ENCODE measurements at places on chromosomes 6 and 20.

- DNase-seq = no peak
Measured at GRCh38 chr20:61797200-61797599, 268.5 kb downstream of the TAF4 start.

- DNase-seq = no peak
Measured at GRCh38 chr20:4052139-4052480, 36.8 kb upstream of the RNF24 start.

GRCh38 chr6:159212028-159212427 lies 42.8 kb downstream of the FNDC1 start:
- no peak for DNase-seq

GRCh38 chr20:53940907-53941545 lies 129.4 kb downstream of the BCAS1 start:
- no peak for DNase-seq

- DNase-seq = no peak
Measured at GRCh38 chr20:12977328-12978125, 31.2 kb upstream of the SPTLC3 start.

DNA sequence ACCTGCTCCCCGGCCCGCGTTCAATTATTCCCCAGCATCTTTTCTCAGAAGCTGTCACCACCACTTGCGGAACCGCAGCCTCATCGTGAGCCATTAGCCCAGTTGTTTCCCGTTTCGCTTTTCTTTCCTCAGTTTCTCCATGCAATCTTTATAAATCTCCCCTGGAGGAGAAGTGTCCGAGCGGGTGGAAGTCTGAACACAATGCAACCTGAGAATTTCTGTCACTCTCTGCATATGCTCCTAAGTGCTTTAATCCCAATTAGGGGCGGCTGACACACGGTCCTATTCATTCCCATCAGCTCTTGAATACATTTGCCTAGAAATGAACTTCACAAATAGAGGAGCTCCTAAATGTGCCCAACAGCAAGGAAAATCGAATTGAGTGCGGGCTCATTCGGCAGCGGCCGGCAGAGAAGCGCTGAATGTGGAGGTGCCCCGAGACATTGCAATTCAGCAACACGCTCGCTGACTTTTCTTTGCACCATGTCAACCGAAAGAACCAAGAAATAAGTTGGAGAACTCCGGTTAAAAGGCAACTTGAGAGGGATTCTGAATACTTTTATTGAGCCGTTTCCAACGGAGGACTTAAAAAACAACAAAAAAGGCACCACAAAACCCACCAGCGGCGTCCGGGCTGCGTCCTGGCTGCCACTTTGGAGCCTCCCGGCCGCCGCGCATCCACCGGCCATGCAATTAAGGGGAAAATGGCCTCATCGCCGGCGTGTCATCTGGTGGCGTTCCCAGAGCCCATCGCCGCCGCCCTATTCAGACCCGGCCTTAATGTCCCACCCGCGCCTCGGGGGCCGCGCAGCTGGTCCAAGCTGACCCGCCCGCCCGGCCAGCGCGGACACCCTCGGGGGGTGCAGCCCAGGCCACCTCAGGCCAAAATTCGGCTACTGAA lies 3.9 kb upstream of the PRDM13 start:
- no peak for DNase-seq

DNA sequence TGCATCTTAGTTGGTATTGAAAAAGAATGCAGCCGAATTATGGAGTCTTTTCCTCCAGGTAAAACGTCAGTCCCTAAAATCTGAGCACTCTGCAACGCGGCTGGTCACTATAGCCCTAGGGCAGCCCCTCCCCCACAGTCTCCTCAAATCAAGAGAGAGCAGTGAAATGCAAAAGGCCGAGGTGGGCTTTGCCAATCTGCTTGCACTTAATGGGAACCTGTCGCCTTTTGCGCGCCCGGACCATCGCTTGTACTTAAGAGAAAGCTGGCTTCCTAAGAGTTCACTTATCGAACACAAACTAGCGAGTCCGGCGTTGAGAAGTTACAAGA lies 447 bp downstream of the MCM3 start:
- DNase-seq = no peak

DNA sequence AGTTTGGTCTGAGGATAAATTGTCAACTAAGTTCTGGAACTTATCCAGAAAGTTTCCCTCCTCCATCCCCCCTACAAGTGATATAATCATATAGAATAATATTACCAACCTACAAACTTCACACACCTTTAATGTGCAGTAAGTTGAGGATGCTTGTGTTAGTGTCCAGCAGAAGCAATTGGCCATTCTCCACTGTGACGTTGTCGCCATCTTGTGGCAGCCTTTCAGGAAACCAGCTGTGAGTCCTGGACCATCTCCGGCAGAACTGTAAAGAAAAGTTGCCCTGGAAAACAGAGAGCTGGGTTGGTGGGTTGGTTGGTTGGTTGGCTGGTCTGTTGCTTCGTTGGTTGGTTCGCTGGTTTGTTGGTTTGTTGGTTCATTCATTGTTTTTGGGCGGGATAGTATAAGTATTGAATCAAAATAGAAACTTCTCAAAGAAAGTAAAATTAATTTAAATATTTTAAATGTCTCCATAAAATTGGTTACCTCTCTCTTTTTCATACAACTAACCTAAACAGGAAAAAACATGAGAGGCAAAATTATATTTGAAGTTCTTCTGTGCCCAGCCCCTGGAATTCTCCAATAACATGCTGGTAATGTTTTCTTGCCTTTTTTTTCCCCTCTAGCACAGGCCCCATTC lies 127.5 kb downstream of the PKHD1 start:
- no peak for DNase-seq

GRCh38 chr6:164495882-164496495 lies 813.4 kb downstream of the C6orf118 start:
- DNase-seq = no peak

- DNase-seq = no peak
Measured at GRCh38 chr20:14494355-14494754, 156.9 kb upstream of the FLRT3 start.

- DNase-seq = no peak
Measured at GRCh38 chr6:46246081-46246480, 75.3 kb upstream of the ENPP5 start.

All from stimulated activated CD4-positive, alpha-beta T cell treated with anti-CD3 and anti-CD28 coated beads, TNF-alpha, amount 100 ng/mL, for 1 hour (primary cell).